ENCODE measurements at places on chromosomes 3 and 15.

DNA sequence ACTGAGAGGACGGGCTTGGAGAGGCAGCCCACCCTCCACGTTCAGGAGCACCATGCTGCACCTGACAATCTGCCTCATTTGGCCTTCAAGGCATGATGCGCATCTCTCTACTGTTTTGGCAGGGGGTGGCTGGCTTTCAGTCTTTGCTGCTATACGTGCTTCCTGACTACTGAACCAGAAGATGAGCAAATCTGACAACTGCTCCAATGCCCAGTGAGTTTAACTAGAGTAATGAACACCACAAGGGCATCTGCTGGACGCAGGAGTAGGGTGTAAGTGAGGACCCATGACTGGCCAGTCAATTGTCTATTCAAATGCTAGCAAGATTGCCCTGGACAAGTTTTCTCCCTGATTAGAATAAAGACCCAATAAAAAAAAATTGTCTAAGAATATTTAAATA lies 335.7 kb downstream of the MAGI1 start:
- no peak for DNase-seq

DNA sequence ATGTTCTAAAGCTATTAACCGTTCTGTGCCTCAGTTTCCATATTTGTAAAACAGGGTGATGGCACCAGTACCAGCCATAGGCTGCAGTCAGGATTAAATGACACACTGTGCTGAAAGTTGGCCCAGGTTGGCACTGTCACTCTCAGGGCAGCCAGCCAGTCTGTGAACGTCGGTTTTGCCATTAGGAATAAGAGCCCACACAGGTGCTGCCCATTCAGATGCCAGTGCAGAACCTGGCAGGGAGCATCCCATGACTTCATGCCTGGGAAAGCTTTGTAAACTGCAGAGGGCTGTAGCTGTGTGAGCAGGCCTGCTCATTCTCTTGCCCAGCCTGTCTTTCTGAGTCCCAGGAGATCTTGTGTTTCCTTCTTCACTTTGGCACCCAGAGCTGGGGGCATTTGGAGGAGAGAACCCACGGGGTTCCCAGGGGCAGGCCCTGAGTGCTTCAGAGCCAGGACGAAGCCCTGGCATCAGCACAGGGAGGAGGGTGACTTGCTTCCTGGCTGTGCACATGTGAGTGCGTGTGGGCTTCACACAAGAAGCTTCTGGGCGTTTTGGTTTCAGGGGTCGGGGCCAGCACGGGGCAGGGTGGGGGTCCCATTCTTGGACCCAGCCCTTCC lies 46.9 kb downstream of the ZNF710 start:
- no peak for DNase-seq

DNA sequence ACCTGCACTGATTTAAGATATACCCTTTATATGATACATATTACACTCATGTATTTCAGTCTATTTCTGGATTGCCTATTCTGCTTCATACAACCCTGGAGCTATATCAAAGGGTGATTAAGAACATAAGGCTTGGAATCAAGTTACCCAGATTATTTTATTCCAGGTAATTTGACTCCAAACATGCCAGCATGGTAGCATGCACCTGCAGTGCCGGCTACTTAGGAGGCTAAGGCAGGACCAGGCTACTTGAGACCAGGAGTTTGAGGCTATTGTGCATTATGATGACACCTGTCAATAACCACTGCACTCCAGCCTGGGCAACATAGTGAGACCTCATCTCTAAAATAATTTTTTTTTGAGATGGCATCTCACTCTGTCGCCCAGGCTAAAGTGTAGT lies 50.4 kb upstream of the NEO1 start:
- no peak for DNase-seq

GRCh38 chr15:80533790-80534333 lies 129.7 kb downstream of the ARNT2 start:
- DNase-seq = no peak

- DNase-seq = no peak
These were observed 285.7 kb upstream of the ROBO2 start for GRCh38 chr3:76754247-76754646.

DNA sequence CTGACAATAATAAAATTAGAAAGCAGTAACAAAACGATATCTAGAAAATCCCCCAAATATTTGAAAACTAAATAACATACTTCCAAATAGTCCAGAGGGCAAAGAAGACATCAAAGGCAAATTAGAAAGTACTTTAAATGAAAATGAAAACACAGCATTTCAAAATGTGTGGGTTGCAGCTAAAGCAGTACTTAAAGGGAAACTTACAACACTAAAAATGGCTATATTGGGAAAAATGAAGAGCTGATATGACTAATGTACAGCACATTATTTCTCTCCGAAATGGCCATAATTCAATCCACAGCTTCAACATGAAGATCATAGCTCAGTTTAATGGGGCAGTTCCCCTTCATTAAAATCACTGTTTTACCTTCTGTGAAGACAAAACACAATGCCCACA lies 71.9 kb downstream of the FBXL22 start:
- DNase-seq = no peak

GRCh38 chr15:29770796-29771195 lies 51.5 kb downstream of the TJP1 start:
- DNase-seq = no peak

DNA sequence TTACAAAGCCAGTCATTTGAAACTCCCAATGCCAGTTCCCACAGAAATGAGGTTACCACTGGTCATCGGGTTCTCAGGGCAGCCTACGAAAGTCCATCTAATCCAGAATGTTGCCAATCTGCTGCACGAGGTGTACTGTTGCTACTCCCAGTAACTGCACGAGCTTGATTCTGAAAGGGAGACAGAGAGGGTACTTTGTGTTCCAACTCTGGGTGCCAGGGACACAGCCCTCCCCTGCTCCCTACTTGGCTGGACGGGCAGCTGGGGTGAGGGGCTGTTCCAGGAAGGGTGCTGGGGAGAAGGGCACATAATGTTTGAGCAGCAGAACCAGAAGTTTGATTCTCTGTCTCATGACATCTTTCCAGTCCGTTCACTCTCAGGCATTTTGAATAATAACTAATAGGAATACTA lies 27.1 kb upstream of the OSBPL11 start:
- DNase-seq = no peak

GRCh38 chr3:117932441-117932840 lies 1102.2 kb downstream of the IGSF11 start:
- no peak for DNase-seq

DNA sequence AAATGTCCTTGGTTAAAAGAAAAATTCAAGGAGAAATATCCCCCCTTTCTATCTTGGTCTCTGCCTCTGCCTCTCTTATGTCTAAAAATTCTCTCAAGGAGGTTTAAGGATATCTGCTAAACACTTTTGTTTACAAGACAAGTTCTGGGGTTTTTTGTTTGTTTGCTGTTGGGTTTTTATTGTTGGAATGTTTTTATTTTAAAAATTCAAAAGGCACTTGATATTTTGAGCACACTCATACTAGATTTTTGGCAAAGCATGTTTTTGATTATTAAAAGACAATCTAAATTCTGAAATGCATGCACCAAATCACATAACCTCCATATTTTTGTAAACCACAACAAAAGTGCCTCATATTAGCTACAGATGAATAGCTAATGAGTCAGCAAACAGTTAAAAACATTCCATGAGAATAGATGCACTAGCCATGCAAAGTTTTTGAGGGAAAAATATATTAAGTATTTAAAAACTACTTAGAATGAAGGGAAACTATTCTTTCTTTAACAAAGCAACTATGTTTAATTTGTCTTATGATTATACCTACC lies 84.6 kb downstream of the ZBTB20 start:
- no peak for DNase-seq

- no peak for DNase-seq
These were observed 54.6 kb downstream of the ARMC8 start for GRCh38 chr3:138241676-138242075.

DNA sequence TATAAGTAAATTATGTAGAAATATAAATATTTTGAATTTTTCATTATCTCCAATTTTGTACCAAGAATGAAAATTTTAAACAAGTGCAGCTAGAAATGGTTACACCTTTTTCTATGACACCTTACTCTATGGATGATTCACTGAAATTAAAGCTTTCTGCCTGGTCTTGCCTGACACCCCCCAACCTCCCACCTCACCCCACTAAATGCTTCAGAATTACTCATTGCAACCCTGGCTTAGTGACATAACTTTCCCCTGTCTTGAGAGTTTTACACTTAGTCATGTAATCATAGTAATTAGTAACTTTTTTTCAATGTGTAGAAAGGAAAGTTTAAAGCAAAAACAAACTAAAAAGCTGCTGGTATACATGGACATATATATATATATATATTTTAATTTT lies 42.0 kb upstream of the MEIS2 start:
- no peak for DNase-seq

DNA sequence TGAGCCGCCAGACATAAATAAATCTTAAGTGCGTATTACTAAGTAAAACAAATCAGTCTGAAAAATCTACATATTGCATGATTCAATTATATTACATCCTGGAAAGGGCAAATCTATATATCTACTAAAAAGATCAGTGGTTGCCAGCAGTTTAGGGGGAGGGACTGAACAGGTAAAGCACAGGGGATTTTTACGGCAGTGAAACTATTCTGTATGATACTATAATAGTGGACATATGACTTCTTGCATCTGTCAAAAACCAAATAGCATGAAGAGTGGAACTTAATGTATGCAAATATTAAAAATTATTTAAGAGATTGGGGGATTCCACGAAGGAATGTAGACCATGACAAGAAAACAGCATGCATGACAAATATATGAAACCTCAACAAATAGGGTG lies 111.6 kb downstream of the MYO9A start:
- no peak for DNase-seq

DNA sequence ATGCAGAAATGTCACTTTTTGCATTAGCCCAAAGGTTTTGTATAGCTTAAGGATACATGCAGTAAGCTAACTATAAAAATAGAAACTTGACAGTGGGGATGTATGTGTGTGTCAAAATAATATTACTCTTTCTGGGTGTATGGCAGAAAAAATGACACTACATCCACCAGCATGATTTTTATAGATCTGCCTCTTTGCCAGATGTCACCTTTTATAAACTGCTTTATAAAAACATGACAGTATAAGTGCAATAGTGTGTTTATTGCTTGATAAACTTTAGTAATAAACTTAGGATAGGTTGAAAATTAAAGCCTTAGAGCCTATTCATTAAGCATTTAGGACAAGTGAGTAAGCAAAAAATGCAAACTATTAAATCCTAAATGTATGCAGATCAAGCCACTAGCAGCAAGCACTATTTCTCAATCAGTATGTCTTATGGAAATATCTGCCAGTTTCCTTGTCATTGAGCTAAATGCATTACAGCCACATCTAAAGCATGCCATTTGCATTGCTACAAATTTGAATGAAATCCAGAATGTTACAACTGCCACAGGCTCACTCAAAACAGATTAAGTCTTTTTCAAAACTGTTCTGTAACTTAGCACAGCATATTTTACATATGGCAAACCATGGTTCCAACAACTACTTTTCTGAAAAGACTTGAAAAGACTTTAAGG lies 935.0 kb downstream of the FHIT start:
- DNase-seq = no peak

DNA sequence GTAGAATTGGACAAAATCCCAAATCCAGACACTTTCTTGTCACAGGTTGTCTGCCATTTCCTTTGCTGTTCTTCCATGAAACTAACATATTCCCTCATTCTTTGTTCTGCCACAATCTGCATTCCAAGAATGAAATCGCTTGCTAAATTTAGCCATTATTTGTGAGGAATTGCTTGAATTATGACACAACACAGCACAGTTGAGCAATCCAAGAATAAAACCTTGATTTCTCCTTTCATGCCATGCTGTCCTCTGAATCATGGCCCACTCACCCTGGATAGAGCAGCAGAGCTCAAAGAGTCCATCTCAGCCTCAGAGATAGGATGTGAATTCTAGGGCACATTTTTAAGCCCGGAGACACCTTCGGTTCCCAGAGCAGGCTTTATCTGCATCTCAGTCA lies 35.2 kb upstream of the GREM1 start:
- DNase-seq = no peak

- peak; percentile 17 for DNase-seq
These were observed 227.8 kb upstream of the CTNNB1 start for GRCh38 chr3:40971191-40972168.

DNA sequence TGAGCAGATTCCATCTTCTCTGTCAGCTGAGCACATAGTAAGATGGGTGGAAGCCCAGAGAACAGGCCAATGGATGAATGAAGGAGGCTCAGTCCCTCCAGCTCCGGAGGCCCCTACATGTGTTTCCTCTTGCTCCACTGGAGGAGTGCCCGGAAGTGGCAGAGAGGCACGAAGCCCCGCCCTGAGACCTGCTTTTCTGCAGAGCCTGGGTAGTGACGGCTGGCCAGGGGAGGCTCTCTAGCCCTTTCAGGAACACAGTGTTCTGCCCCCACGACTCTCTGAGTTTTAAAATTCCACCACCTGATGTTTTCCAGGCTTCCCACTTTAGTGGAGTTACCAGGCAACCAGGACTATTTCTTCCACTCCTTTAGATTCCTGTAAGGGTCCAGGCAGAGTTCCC lies 149.4 kb upstream of the SLC6A11 start:
- DNase-seq = peak; percentile 1

DNA sequence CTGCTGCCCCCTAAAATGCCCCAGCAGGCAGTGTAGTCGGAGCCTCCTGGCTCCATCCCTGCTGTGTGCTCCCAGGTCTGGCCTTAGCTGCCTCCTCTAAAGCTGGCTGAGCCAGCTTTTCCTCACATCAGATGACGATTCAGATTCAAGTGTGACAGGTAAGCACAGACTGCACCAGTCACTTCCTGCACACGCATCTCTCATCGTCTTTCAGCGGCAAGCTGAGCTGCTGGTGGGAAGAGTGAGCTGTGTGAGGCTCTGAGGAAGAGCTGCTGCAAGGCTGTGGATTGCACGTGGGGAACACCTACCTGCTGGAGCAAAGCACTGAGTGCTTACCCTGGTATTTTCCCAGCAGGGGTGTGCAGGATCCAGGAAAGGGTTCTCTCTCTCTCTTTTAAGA lies 88.4 kb upstream of the RPL32 start:
- DNase-seq = no peak

DNA sequence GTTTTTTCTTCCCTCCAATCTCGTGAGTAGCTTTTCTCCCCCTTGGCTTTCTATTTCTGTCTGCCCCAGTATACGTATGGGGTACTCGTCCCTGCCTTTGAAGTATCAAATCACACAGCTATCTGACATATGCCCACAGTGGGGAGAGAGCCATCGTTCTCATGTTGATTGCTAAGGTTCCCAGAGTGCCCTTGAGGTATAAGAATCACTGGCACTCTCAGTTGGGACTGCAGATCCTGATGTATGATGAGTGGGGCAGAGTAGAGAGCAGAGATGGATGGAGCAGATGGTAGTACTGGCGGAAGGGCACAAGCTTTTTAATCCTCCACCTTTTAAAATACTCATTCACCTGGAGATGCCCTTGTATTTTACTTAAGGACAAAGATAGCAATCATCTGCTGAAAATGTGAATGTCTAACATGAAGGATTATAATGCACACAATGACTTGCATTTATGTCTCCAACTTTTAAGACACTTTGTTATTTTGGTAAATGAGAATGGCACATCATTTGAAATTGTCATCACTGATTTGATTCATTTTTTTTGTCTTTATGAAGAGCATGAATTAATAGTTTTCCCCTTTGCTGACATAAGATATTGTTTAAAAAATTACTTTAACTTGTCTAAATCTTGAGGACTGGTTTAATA lies 239.6 kb downstream of the NR1D2 start:
- DNase-seq = no peak

All from stimulated activated CD4-positive, alpha-beta T cell treated with anti-CD3 and anti-CD28 coated beads, TNF-alpha, amount 100 ng/mL, for 48 hours (primary cell).